RPMI7951 (cell line): ENCODE measurements at places on chromosomes 12 and 14.

- peak; percentile 16 for DNase-seq
Measured at GRCh38 chr12:19299765-19300164, 139.5 kb upstream of the AEBP2 start.

DNA sequence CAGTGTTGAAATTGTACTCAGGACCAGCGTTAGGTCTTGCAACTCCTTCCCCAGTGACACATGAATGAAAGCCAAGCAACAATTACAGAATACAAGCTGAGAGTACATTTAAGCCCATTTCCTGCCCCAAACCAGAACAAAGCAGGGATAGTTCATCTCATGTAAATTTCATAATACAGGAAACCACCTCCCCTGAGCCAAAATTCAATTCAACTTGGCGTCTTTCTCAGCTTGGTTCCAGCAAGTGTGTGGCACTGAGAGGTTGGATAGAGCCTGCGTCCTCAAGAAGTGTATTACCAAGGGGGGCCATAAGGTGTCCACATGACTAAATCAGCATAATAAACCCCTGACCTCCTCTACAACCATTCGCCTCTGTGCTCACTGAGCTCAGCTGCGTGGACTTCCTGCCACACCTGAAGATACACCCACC, 278.9 kb upstream of the CRY1 start:
- DNase-seq = peak; percentile 35

GRCh38 chr12:51269174-51270066, 795 bp downstream of the SMAGP start:
- peak; percentile 36 for DNase-seq

DNA sequence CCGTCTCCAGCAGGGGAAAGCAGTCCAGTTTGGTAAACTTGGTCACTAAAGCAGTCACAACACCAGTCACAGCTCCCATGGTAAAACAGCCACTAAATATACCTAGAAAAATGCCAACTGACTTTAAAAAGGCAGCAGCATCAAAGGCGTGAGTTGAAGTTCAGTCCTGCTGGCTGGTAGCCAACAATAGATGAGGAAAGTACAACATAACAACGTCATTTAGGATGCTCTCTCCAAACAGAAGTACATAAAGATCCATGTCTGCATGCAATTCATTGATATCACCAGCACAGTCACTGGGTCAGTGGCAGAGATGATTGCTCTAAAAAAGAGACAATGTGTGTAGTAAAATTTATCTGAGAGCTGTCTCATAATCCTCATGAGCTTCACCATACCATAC, 59.3 kb upstream of the TMPO start:
- DNase-seq = no peak

- no peak for DNase-seq
Measured at GRCh38 chr12:120085920-120086645, 30.5 kb downstream of the RAB35 start.

DNA sequence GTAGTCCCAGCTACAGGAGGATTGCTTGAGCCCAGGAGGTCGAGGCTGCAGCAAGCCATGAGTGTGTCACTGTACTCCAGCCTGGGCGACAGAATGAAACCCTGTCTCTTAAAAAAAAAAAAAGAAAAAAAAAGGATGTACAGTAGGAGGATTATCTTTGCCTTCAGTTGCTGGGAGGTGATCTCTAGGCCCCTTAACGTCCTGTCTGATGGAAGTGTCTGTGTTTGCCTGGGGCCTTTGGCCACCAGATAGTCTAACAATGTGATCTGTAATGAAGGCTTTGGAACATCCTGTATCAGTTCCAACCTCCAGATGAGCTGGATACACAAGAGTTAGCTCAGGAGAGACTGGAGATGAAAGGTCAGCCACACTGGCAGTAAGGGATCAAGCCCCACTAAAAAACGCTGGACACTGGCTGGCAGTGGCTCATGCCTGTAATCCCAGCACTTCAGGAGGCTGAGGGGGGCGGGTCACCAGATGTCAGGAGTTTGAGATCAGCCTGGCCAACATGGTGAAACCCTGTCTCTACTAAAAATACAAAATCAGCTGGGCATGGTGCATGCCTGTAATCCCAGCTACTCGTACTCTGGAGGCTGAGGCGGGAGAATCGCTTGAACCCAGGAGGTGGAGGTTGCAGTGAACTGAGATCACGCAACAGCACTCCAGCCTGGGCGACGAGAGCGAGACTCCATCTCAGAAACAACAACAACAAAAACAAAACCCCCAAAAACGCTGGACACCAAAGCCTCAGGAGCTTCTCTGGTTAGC, 19.0 kb upstream of the HNF1A start:
- DNase-seq = no peak

GRCh38 chr12:59118356-59118755, 198.1 kb upstream of the LRIG3 start:
- no peak for DNase-seq

DNA sequence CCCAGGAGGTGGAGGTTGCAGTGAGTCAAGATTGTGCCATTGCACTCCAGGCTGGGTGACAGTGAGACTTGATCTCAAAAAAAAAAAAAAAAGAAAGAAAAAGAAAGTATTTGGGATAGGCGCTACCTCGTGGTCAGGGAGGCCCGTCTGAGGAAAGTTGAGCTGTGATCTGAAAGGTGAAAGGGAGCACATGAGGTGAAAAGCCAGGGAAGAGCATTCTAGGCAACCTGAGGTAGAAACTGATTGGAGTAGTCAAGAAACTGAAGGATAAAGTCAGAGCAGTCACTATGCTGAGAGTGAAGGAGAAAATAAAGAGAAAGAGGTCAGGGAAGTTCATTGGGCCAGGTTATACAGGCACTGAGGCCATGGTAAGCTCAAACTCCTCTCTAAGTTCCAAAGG, 7.7 kb downstream of the ANAPC5 start:
- DNase-seq = no peak

- peak; percentile 80 for DNase-seq
Measured at GRCh38 chr14:55599250-55599879, 19.4 kb downstream of the KTN1 start.

- DNase-seq = no peak
Measured at GRCh38 chr12:120590741-120591407, 9.7 kb upstream of the POP5 start.

GRCh38 chr12:848173-848865, 95.9 kb downstream of the WNK1 start:
- DNase-seq = peak; percentile 7

DNA sequence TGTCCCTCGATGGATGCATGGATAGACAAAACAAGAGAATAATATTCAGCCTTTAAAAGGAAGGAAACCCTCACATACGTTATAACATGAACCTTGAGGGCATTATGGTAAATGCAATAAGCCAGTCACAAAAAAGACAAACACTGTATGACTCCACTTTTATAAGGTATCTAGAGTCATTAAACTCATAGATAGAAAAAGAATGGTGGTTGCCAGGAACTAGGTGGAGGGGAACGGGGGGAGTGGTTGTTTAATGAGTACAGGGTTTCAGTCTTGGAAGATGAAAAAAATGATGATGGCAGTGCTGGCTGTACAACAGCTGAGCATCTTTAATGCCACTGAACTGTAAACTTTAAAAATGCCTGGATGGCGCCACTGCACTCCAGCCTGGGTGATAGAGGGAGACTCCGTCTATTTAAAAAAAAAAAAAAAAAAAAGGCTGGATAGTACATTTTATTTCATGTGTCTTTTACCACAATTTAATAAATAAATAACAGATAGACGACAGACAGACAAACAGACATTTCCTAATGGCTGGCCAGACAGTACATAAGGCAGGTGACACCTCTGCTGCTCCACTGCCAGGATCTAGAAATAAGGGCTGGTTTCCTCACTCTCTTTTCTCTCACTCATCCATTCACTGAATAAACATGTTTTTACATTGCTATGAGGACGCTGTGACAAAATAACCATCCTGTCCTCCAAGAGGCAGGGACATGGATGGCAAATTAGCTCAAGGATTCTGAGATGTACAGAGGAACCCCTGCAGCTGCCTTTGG, 118.8 kb downstream of the FOXN3 start:
- DNase-seq = no peak

- no peak for DNase-seq
Measured at GRCh38 chr12:49827051-49827400, 1.2 kb downstream of the NCKAP5L start.

DNA sequence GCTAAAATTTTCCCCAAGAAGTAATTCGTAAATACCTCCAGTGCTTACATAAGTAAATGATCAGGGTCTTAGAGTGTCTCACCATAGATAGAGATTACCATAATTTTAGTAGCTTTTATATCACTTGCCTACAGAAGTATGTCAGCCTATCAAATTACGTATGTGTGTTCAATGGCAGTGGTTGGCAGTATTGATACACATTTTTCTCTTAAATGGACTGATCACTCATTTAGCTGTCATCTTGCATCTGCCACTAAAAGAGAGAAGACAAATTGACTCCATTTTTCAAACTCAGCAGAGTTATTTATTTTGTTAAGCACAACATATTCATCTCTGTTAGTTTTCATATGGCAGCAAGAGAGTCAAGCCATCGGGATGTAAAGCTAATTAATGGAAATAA, 413.1 kb upstream of the CLEC14A start:
- no peak for DNase-seq

DNA sequence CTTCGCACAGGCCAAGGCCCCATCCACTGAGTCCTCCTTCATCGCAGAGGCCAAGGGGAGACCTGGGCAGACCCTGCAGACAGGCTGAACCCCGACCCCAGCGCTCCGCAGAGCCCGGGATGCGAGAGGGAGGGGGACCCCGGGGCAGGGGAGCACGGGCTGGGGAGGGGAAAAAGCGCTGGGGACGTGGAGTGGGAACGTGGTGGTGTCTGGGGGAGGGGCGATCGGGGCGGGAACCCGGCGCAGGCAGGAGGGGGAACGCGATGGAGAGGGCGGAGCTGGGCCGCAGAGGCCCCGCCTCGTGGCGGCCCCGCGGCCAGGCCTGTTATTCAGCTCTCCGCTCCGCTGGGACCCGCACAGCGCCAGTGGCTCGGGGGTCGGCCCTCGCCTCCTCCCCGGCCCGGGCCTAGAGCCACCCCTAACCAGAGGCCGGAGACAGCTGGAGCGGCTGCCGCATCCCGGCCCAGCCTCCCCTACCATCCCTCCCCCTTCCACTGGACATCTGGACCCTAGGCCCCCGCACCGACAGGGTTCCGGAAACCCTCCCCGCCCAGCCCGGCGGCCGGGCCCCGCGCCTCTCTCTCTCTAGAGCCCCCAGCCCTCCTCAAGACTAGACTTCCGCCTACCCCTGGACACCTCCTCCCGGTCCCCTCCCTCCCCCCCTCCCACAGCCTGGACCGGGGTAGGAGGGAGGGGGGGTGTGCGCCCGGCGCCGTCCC, at the start of gene ARHGEF25:
ARHGEF25 (plus strand) TSS at position 328 of the 719 bp plus-strand sequence. CDS start 460 bp downstream, outside the sequence.
- peak; percentile 56 for DNase-seq

GRCh38 chr14:105325303-105325702, 10.8 kb downstream of the PACS2 start:
- no peak for DNase-seq

GRCh38 chr14:55099756-55100155, 29.3 kb upstream of the LGALS3 start:
- DNase-seq = no peak
